ENCODE measurements at places on chromosomes 11 and 22.

DNA sequence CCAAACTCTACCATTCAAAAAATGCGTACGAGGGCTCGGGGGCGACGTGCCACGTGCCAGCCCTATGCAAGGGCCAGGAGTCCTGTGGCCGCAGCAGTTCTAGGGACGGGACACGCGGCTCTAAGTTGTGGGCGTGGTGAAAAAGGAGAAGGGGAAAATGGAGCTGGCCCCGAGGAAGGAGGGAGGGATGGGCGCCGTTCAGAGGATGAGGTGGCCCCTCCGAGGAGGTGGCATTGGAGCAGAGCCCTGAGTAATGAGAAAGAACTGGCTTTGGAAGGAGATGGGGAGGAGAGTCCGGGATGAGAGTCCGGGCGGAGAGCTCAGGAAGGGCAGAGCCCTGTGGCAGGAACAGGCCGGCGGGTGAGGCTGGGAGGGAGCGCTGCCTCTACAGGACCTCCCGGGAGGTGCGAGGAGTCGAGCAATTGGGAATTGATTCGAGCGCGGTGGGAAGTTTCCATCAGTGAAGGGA is 21.0 kb downstream of the OTUB1 start:
- DNase-seq, result no peak

DNA sequence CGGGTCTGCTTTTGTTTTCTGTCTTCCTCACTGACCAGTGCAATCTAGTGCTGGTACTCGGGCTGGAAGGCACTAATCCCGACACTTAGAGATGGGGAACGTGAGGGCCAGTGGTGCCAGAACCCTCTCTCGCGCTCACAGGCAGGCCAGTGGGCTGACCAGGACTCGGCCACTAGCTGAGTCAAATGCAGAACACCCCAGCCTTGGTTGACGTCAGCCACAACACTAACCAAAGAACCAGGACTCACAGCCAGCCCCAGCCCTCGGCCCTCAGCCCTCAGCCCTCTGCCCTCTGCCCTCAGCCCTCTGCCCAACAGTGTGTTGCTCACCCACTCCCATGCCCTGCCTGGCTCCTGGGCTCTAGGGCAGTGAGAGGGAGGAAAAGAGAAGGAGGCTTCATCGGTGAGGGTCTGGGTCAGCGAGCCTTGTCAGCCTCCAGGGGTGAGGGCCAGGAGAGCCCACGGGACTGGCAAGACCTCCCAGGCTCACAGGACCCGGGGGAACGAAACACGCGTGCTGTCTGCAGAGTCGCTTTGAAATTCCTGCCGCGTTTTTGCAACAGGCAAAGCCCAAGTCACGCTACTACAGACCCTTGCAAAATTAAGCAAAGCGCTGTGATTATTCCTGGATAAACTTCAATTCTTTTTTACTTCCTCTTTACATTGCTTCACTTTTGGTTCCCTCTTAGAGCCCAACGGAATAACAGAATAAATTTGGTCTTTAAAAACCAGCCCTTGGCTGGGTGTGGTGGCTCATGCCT is 27.5 kb downstream of the KIAA0930 start:
- DNase-seq, result no peak

GRCh38 chr11:103547024-103547423 is 437.8 kb downstream of the DYNC2H1 start:
- DNase-seq, result no peak

- DNase-seq, result no peak
Measured at GRCh38 chr11:3959015-3959902, 103.8 kb downstream of the STIM1 start.

DNA sequence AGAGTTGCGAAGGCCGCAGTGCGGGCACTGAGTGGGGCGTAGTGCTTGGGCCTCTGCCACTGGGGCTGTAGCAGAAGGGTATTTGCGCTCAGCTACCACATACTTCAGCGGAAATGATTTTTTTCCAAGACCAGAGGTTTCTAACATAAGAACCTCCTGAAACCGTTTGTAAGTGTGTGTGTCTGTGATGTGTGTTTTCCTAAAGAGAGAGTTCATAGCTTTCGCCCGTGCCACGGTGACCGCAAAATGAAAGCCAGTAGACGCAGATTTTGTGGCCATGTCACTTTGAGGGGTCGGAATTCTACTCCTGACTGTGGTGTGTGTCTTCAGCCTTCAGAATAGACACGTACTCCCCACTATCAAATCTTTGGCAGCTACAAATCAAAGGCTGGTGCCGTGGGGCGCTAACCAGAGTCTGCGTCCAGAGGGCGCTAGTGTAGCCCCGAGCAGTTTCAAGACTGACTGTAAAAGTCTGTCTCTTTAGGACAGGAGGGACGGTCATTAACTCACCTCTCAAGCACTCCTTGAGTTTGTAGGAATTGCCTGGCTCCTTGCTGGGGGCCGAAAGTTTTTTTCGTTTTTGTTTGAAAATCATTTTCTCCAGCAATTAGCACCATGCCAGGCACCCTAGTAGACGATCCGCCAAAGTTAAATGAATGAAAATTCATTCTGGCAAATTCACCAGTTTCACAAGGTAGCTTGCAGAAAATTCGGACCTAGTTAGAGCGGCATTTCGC is 2.5 kb upstream of the CALCA start:
- no peak for DNase-seq

DNA sequence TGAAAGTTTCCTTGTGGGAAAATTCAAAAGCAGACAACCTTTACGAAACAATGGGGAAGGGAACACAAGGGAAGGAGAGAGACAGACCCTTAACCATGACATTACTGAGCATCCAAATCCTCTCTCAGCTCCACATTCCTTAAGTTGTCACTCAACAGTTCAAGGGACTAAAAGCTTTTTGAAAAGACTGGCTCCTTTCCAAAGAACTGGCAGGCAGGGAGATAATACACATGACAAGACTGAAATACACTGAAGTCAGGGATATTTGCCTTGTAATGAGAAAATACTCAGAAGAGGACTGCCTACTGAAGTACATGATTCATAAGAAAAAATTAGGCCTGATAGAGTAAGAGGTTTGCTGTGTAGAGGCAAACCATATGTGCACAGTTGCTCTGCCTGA is 69.1 kb downstream of the SMCO4 start:
- DNase-seq, result no peak
